Stimulated activated CD4-positive, alpha-beta T cell treated with anti-CD3 and anti-CD28 coated beads, Interleukin-15, amount 100 ng/mL, for 1 hour (primary cell): ENCODE measurements at places on chromosomes 6 and 20.

GRCh38 chr6:56775498-56776166 is 132.9 kb upstream of the DST start:
- no peak for DNase-seq

GRCh38 chr20:57856658-57857057 is 146.8 kb upstream of the PMEPA1 start:
- DNase-seq: no peak

DNA sequence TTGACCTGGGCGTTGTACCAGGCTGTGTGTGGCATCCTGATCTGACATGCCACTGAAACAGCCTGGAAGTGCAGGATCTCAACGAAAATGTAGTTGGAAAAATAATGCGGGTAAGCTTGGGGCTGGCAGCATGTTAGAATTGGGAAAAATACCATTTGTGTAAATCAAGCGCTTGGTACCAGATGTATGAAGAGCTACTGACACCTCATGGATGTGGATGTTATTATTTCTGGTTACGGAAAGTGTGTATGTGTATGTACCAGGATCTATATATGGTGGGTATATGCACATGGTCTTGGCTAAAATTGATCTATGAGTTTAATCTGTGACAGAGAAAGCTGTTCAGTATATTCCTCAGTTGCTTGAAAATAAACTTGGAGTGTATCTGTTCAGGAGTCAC is 22.7 kb downstream of the HIVEP1 start:
- DNase-seq: no peak

GRCh38 chr20:17848249-17849048 is 120.1 kb downstream of the SNX5 start:
- DNase-seq: no peak

DNA sequence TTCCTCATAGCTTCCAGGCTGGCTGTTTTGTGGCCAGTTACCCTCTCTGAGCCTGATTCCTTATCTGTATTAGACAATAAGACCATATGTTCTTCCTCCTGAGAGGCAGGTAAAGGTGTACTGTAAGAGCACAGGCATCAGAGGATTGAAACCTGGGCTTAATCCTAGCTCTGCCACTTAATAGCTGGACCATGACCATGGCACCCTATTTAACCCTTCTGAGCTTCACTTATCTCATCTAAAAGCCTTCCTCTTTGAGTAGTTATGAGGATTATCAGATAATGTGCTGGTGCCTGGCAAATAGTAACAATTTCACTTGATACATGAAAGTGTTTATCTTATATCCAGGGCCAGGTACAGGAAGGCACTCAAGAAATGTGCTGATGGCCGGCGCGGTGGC is 34.9 kb downstream of the BCL2L1 start:
- DNase-seq: no peak

DNA sequence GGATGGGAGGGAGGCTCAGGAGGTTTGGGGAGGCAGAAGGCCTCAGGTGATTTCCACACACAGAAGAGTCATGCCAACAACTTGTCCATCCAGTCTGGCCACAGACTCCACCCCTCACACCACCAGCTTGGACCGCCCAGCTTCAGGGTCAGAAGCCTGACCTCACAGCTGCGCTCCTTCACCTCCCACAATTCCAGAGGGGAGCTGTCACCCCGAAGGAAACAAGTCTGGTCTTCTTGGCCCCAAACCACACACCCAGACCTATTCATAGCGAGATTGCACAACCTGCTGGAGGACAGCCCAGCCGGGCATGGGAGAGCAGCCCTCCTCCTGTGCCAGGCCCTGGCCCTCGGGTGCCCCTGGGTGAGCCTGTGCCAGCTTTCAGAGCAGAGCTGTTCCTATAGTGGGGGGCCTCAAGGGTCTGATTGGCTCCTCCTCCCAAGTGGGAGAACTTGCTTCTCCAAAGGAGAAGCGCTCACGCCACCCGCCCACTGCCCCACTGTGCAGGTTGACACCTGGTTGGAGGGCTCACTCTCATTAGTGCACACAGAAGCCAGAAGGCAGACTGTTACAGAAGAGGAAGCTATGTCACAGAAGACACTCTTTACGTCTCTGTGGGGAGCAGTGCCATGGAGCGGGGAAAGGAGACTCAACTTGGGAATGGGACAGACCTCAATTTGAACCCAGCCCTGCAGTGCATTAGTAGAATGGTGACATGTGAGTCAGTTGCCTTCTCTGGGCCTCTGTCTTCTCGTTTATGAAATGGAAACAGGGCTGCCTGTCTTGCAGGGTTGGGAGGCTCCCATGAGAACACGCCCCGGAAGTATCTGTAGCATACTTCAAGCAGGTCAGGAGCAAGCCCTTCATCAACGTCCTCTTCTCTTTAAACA is 128.8 kb downstream of the FOXO3 start:
- no peak for DNase-seq

- DNase-seq: no peak
Measured at GRCh38 chr6:127291495-127291894, 24.8 kb downstream of the RNF146 start.

DNA sequence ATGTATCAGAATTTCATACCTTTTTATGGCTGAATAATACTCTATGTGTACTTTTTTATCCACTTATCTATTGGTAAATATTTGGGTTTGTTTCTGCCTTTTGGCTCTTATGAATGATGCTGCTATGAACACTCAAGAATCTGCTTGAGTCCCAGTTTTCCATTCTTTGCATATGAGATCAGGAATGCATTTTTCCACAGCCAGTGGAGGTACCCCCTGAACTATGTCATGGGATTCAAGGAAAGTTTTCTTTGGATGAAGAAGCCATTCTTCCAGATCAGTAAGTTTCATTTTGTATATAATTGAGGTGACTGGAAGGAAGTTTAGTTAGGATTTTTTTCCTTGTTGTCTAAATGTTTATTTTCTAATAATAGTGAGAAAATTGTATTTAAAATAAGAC is 40.9 kb downstream of the NKX2-4 start:
- DNase-seq: no peak

DNA sequence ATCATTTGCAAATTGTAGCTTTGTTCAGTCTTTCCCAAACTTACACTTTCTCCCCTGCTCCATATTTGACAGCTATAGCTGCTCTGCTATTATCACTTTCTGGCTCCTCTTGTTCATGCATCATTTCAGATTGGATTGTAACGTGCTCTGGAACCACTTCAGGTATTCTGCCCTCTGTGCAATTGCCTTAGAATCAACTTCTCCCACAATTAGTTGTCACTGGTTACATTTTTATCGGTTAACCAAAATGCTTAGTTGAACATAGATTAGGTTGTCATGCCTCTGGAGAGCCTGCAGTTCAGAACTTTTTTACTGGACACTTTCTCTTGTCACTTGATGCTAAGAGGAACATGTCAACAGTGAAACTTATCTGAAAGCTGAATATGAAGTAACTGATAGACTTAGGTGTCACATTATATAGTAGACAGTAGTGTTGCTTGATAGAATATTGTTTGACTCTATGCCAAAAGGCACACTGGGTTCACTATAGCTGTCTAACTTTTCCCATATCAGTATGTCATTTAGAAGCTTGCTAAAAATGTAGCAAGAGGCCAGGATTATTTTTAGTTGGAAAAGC is 127.7 kb upstream of the PTPRK start:
- DNase-seq: no peak

DNA sequence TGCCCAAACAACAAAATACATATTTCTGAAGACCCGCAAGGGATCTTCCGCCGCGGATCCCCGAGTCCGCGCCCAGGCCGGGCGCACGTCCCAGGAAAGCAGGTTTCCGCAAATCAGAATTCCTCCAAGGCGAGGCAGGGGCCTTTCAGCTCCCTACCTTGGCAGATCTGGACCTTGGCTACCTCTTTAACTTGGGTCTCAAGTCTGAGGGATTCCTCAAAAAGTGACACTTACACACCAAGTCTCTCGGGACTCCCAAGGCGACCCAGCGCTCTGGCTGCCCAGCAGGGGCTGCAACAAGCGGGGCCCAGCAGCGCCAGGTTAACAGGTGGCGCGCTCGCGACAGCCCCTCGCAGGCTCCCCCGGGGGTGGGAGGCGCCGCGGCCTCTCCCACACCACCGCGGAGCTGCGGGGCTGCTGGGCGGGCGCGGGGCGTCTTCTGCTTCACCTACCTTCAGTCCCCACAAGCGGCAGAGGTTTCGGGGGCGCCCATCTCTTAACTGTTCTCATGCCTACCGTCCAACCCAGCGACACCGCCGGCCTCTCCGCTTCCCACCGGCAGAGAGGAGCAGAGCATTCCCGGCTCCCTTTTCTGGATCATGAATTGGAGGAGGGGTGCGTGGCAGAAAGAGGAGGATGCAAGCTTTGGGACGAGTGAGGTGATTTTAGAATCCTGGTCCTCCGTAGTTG is 414 bp downstream of the SIM1 start:
- no peak for DNase-seq

DNA sequence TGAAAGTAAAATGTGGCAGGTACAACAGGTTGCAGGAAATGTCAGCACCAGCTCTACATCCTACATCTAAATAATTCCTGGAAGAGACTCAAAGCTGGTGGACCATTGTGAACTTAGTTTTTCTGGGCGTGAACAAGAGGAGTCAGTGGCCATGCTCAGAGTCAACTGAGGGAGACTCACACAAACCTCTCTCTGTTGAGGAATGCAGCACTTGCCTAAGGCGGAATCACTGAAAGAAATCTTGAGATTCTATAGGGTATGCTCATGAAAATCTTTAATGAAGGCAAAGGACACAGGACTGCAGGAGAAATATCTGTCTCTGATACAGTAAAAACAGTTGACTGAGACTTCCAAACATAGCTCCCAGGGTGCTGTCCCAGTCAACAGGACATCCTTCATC is 22.5 kb downstream of the SLC17A4 start:
- no peak for DNase-seq

GRCh38 chr20:39036851-39037250 is 74.7 kb downstream of the DHX35 start:
- no peak for DNase-seq
